ENCODE measurements at places on chromosomes 2 and 18. TPM values are rescaled to one million over a fixed set of nuclear protein-coding genes. Genes with fewer than 3 reads are reported as not detected.

The LONRF2 gene
- polyA plus RNA-seq: not detected

The CNGA3 gene
- polyA plus RNA-seq: not detected

The COL4A4 gene
- polyA plus RNA-seq: 0.05 TPM

The LIMS4 gene
- 0.82 TPM for polyA plus RNA-seq

The FBXO15 gene
- polyA plus RNA-seq: 1.3 TPM

The CLEC4F gene
- not detected for polyA plus RNA-seq

The CGREF1 gene
- 0.38 TPM for polyA plus RNA-seq

The TIMM21 gene
- 15.9 TPM for polyA plus RNA-seq

The ZBTB14 gene
- polyA plus RNA-seq: 18.4 TPM

The MC4R gene
- polyA plus RNA-seq: not detected

The NT5DC4 gene
- polyA plus RNA-seq: not detected

The TGFA gene
- 0.76 TPM for polyA plus RNA-seq

The GTF2A1L gene
- not detected for polyA plus RNA-seq

The EN1 gene
- not detected for polyA plus RNA-seq

The HJURP gene
- polyA plus RNA-seq: not detected

The KATNAL2 gene
- polyA plus RNA-seq: 0.11 TPM

The LYPD6 gene
- polyA plus RNA-seq: not detected

The ASB1 gene
- polyA plus RNA-seq: 26.1 TPM

The OBSL1 gene
- not detected for polyA plus RNA-seq

The TANK gene
- 34.7 TPM for polyA plus RNA-seq

Data from naive thymus-derived CD8-positive, alpha-beta T cell (primary cell).